ENCODE measurements at places on chromosomes 3 and 15.

- no peak for DNase-seq
Observed at GRCh38 chr15:101237251-101237650, 14.6 kb downstream of the CHSY1 start.

DNA sequence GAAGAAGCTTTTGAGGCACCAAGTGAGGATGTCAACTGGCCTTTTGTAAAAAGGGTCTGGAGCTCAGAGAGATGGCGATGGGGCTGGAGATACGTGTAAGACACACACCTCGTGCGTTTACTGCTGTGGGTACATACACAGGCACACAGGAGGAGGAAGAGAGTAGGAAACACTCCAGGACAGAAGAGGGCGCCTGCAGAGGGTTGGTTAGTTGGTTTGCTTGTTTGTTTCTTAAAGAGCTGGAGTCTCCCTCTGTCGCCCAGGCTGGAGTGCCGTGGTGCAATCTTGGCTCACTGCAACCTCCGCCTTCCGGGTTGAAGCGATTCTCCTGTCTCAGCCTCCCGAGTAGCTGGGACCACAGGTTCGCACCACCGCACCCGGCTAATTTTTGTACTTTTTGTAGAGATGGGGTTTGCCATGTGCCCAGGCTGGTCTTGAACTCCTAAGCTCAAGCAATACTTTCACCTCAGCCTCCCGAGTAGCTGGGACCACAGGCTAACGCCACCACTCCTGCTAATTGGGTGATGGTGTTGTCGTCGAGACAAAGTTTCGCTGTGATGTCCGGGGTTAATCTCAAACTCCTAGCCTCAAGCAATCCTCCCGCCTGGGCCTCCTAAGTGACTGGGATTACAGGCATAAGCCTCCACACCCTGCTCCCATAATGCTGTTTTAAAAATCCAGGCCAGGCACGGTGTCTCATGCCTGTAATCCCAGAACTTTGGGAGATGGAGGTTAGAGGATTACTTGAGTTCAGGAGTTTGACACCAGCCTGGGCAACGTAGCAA is 1.3 kb upstream of the PRR20G start:
- no peak for DNase-seq

DNA sequence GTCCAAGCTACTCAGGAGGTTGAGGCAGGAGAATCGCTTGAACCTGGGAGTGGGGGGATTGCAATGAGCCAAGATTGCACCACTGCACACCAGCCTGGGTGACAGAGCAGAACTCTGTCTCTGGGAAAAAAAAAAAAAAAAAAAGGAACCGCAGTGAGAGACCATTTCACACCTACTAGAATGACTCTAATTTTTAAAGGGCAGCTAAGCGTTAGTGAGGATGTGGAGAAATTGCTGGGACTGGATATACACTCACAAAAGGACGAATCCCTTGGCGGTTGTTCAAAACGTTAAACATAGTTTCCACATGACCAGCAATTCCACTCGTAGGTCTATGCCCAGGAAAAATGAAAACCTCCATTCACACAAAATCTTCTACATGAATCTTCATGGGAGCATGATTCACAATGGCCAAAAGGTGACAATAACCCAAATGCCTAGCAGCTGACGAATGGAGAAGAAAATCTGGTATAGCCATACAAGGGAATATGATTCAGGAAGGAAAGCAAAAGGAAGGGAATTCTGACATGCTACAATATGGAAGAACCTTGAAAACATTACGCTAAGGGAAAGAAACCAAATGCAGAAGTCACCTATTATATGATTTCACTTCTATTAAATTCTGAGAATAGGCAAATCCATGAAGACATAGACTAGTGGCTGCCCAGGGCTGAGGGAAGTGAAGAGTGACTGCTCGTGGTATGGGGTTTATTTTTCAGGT is 127.0 kb downstream of the CHSY1 start:
- DNase-seq = no peak

DNA sequence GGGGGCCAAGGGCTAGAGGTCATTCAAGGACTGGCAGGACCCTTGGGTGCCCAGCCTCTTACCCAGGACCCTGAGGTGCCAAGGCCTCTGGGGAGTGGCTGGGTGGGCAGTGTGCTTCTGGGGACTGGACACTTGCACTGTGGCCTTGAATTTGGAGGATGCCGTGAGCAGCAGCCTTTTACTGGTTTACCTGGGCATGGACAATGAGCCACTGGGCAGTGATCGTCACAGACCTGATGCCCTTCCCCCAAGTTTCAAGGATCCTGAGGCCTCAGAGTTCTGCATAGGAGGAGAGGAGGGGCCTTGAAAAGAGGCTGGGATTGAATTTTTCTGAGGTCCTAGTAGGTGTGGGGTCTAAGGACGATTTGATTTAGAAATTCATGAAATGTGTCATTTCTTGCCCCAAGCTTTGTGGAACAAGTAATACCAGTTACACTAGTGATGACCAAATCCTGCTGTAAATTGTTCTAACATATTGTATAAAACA is 146.1 kb upstream of the TPM1 start:
- no peak for DNase-seq

GRCh38 chr3:15297608-15298350 is 34.6 kb downstream of the SH3BP5 start:
- DNase-seq = no peak

All from ecto neural progenitor cell (in vitro differentiated cells).